CD8-positive, alpha-beta T cell (primary cell): ENCODE measurements at places on chromosomes 3 and 15. TPM values are rescaled to one million over a fixed set of nuclear protein-coding genes. Genes with fewer than 3 reads are reported as not detected.

DNA sequence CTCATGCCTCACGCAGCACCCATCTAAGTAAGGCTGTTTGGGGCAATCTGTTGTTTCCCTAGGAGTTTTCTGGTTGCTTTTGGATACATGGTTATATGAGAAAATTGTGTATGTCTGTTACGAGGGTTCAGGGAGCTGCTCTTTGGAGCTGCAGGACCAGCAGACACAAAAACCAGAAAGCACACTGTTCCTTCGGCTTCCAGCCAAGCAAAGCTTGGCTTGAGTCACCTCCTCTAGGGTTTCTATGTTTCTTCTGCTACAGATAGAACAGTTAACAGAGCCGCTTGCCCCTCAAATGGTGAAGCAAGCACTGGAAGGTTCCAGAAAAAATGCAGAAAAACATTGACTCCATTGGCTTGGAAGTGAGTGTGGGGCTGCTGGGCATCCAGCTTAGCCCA is 49.2 kb upstream of the CTDSPL start:
- DNase-seq, result no peak

GRCh38 chr3:161020256-161020655 is 84.9 kb downstream of the B3GALNT1 start:
- DNase-seq, result no peak

DNA sequence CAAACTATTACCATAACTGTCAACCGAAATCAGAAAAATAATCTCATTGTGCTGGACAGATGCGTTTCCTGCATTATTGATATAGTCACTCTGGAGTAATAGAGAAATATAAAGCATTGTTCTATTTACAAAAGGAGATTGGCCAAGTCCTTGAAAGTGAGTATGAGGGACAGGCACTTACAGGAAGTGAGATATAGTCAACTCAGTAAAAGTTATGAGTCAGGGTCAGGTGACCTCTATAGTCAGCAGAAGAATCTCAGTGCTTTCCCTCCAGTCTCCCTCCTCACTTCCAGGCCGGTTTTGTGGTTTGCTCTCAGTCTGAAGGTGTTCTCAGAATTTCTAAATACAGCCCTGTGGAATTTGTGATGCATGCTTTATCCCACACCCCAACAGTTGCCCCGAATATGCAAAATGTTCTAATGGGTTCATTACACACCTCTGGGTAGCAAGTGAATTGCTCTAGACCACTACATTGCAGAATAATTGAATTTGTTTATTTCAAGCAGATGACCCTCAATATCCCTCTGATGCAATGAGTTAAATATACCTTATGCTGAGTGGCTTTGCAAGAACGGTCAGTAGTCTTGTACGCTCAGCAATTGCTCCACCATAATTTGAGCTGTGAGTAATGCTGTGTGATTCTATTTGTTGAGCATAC is 787.7 kb downstream of the MCTP2 start:
- no peak for DNase-seq

GRCh38 chr15:51403946-51404695 is 62.7 kb downstream of the GLDN start:
- DNase-seq, result no peak

- no peak for DNase-seq
These were observed 30.4 kb downstream of the PSTPIP1 start for GRCh38 chr15:77025083-77025901.

GRCh38 chr3:18989237-18989795 is 159.0 kb upstream of the KCNH8 start:
- no peak for DNase-seq

DNA sequence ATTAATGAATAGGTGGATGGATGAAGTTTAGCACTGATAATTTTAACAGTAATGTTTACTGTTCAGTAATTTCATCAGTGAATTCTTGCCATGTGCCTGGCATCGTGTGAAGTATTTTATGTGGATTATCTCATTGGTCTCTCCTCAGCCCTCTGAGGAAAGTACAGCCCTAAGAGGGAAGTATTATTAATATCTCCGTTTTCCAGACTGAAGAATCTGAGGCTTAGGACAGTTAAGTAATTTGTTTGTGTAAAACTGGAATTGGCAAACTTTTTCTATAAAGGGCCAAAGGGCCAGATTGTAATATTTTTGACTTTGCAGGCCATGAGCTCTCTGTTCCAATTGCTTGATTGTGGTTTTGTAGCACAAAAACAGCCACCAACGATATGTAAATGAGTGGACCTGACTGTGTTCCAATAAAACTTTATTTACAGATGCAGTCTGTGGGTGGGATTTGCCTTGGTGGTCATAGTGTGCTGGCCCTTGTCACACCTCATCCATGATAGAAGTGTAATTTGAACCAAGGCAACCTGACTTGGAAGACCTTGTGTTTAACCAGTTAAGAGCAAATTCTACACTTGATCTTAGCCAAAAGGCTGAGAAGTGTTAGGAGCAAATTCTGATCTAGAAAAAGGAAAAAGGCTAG is 255.3 kb downstream of the FEZF2 start:
- no peak for DNase-seq

DNA sequence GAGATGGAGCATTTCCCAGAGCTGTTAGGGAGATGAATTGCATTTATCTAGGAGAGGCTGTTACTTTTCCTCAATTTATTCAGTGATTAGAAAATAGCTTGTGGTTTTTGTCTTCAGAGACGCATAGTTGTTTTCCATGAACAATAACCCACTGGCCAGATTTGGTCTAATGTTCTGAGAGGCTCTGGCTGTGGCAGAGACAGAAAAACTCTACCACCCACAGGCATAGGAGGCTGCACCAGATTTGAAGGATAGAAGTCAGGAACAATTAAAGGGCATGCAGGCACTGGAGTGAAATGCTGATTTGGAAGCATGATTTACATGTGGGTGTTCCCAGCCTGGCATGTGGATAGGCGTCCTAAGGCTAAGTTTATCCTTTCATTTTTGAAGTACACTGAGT is 143.5 kb downstream of the NFKBIZ start:
- DNase-seq, result no peak

- no peak for DNase-seq
These were observed 510 bp upstream of the GOLGB1 start for GRCh38 chr3:121750087-121750415.

- DNase-seq, result no peak
These were observed 99.2 kb upstream of the PSMD6 start for GRCh38 chr3:64122476-64122875.

DNA sequence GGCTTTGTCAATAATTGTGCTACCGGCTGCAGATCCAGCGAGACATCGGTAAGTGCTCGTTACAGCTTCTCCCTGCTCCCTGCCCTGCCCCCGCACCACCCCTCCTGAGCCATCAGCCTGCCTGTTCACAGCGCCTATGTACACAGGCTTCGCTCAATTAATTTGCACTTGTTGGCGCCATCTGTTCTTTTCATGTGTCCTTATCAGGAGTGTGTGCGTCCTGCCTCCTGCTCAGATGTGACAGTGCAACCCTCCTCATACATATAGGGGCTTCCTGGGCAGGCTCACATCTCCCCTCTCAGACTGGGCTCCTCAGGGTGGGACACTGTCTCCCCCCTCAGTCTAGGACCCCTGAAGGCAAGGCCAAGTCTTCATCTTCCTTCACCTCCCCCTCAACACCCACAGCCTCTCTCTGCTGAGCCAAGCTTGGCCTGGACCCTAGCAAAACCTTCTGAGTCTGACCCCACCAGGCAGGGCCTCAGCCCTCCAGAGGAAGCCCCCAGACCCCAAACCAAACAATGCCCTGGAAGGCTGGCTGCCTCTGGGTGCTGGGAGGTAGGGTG is 54.9 kb downstream of the CYP11A1 start:
- DNase-seq, result no peak

The HRG gene
- total RNA-seq, result not detected

The DBR1 gene
- total RNA-seq, result 31.2 TPM

The IL5RA gene
- not detected for total RNA-seq

The TAMM41 gene
- 16.2 TPM for total RNA-seq

The SSUH2 gene
- total RNA-seq, result not detected

The GPR171 gene
- 13.4 TPM for total RNA-seq

The GASK1A gene
- not detected for total RNA-seq

The GMNC gene
- not detected for total RNA-seq

The IFT122 gene
- total RNA-seq, result 14.7 TPM
